ENCODE measurements at places on chromosomes 6 and 20.

DNA sequence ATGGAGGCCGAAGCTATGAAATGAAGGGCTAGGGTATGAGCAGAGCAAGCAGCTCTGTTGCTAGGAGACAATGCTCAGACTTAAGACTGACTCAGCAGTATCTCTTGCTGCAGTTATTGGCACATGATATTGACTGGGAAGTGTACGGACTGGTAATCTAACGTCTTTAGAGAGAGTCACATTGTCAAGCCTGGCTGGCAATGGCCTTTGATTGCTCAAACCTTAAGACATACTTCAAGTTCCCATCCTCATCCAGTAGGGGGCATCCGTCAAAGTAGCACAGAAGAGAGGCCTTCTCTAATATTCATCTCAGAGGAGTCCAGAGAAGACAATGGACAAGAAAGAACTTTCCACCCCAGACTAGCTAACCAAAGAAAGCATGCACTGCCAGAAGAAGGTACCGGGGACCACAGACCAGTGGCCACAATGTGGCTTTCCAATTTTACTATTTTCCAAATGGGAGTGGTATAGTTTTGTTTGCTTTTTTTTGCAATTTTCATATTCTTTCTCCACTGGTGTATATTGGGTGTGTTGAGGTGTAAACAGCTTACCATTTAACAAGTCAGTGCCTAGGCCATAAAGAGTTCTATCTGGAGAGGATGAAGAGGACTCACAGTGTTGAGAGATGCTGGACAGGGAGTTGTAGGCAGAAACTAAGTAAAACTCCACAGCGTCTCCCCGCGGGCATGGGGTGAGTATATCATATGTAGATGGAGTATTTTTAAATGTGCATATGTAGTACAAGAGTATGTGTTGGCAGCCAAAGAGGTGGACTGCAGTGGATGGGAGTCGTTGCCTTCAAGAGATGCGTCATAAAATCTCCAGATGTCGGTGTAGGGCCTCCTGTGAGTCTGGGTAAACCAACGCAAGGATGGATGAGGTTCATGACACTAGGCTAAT, 36.7 kb downstream of the LRFN2 start:
- no peak for DNase-seq

DNA sequence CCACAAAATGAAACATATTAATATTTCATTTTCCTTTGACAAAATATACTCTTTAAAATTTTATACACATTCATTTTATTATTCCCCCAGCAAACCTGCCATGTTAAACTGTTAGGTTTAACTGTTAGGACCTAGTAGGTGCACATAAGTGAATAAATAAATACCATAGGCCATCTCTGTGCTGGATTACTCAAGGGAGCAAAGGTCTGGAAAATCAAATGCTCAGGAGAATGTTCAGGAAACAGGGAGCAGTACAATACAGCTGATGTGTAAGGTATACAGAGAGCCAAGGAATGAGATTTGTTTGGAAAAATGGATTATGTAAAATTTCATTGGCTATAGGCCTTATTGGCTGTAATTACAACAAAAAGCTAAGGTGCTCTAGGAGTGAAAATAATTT, 339.3 kb downstream of the BCKDHB start:
- no peak for DNase-seq

GRCh38 chr6:127031511-127031910, 87.0 kb upstream of the RSPO3 start:
- no peak for DNase-seq

GRCh38 chr6:160055378-160055777, 66.2 kb upstream of the SLC22A1 start:
- DNase-seq = no peak

DNA sequence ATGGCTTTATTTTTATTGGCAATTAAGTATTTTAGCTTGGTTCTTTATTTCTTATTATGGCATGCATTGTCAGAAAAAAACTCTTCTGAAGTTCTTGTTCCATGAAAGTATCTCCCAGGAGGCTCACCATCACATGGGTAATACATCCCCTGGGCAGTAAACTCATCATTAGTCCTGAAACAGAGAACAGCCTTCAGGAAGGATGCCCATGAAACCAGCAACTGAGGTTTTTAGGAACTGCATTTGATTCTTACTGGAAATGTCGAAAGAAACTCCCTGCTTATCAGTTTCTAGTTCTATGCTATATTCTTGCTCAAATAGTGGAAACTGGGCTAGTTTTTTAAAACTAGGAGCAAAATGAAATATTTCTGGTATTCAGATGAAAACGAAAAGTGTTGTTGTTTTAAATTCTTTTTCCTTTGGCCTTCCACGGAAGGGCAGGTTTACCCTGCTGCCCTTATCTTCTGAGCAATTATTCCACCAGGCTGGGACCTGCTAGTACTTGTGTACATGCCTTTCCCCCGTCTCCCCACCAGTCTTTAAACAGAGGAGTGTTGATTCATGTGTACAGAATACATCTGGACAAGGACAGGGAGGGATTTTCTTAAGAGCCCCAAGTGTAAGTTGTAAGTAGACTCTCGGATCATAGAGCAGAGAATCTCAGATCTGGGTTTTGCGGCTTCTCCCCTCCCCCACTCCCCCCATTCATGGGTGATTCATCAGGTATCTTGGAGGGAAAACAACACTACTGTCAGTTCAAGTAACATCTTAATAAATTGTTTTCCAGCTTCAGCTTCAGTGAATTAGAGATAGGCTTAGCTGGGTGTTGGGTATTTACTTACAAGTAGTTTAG, 81.5 kb downstream of the RTN4IP1 start:
- no peak for DNase-seq

DNA sequence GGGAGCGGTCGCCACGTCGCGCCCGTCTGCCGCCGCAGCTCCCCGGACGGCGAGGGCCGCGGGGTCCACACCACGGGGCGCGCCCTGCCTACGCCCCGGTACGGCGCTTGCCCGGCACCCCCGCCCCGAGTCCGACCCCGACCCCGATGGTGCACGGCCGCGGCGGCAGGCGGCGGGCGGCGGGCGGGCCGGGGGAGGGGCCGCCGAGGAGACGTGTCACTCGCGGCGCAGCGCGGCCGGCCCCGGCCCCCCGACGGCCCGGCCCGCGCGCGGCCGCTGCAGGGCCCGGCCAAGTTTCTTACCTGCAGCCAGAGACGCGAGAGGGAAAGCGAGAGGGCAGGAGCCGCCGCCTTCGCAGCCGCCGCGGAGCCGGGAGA, 328 bp downstream of the RRBP1 start:
- no peak for DNase-seq

DNA sequence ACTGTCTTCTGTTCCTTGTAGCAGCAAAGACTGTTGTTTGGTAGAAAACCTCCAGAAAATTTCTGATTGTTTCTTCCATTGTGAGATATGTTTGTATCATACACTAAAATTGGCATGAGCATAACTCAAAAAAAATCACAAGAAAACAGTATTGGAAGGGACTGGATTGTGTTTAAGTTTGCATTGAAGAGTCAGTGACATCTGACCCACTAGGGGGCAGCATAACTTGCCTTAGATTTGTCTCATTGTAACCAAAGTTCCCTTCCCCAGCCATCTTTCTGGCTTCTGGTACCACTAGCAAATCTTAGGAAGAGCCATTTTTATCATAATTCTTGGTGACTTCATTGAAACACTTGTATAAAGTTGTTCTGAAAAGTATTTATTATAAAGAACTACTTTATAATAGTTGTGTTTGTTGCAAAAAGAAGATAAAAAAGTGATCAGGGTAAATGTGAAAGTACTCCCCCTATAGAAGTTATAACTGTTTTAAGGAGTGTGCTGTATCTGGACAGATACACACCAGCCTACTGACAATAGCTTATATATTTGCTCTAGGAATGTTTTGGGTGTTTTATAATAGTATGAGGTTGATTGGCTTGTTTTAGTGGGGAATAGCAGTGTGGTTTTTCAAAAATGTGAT, 7.7 kb downstream of the CSTF1 start:
- no peak for DNase-seq
